HFFc6 (cell line): ENCODE measurements at places on chromosomes 6 and 20. TPM values are rescaled to one million over a fixed set of nuclear protein-coding genes. Genes with fewer than 3 reads are reported as not detected.

The MAP7 gene
- 0.14 to 0.34 TPM (median 0.23 TPM) in 3 replicates for total RNA-seq

The ROS1 gene
- 0.02 to 0.09 TPM (median 0.05 TPM) in 3 replicates for total RNA-seq

- DNase-seq, result no peak
Measured at GRCh38 chr20:5688431-5688972, 61.7 kb upstream of the SHLD1 start.

GRCh38 chr20:364905-365794 is 15.4 kb upstream of the TRIB3 start:
- peak; percentile 64 for DNase-seq

DNA sequence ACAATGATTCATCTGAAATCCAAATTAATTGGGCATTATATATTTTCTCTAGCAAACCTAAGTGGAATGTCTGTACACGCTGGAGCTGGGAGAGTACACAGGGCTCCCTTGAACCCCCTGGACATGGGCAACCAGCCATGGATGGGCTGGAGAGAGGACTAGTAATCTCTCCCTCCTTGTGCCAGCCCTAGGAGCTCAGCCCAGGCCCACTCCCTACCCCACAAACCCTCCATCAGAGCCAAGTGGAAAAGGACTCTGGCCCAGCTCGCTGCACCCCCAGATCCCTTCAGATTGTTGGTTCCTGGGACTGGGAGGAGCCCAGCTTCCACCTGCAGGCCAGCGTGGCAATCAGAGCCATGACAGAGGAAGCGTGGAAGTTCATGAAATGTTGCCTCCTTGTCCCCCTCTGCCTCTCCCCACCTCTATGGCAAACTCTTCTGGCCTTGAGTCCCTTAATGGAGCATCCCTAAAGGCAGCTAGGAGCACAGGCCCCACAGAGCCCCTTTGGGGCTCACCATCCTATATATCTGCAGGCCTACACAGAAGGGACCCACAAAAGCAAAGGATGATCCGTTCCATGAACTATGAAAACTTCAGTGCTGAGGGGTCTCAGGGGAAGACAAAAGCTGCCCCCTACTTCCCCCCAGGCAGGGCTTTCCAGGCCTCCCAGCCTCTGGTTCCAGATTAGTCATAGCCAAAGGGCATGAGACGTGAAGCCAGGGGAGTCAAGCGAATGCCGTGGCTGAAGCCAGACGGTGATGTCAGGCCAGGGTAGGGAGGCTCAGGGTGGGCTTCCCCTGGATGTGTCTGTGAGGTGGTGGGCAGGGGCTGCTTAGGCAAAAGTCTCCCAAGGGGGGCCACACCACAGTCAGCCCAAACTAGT is 126.4 kb upstream of the MAFB start:
- DNase-seq, result no peak

- peak; percentile 35 for DNase-seq
Measured at GRCh38 chr6:54085541-54085940, 25.7 kb upstream of the MLIP start.

DNA sequence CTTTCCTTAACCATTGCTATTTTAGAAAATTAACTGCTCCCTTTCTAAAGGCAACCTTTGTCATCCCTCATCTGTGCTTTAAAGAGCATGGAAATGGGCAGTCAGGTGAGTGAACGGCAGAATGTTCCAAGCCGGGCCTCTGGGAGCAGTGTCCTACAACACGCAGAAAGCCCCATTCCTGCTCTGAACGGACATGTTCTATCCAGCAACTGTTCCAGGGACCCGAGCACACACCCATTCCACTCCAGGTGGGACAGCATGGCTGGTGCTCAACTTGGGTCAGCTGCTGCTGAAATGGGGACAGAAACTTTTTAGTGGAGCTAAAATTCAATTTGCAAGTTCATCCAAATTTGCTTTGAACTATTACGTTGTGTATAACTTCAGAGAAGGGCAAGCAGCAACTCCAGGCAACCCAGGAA is 26.7 kb downstream of the DIDO1 start:
- no peak for DNase-seq

GRCh38 chr6:4932228-4932903 is 71.5 kb downstream of the RPP40 start:
- no peak for DNase-seq

DNA sequence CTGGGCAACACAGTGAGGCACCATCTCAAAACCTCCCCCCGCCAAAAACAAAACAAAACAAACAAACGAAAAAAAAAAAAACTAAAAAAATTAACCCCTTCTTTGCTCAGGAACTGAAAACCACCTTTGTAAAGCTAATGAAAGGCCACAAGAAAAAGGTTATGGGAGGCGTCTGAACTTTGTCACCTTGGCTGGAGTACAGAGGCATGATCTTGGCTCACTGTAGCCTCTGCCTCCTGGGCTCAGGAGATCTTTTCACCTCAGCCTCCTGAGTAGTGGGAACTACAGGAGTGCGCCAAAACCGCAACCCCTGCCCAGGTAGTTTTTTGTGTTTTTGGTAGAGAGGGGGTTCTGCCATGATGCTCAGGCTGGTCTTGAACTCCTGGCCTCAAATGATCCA is 337.9 kb downstream of the TBC1D32 start:
- DNase-seq, result no peak

GRCh38 chr20:23135449-23136420 is 49.6 kb upstream of the CD93 start:
- DNase-seq, result no peak

- DNase-seq, result peak; percentile 46
Measured at GRCh38 chr20:47272893-47273590, 83.5 kb downstream of the ZMYND8 start.

DNA sequence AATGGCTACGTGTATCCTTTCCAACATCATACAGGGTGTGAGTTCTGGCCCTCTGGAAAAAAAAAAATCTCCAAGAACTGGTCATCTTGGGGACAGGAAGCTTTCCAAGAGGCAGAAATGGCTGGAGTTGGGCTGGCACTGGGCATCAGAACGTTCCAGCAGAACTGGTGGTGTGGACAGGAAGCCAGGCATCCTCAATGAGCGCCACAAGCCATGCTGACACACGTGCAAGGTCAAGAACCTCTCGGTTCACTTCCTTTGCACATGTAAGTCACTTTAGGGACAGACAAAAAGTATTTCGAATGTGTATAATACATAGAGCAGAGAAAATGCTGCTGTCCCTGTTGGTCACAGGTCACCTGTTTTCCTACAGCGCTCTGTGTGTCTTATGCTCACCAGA is 27.4 kb upstream of the RIN2 start:
- DNase-seq, result no peak
